ENCODE measurements at places on chromosomes 16 and 17.

- DNase-seq = no peak
These were observed 12.8 kb downstream of the CRISPLD2 start for GRCh38 chr16:84832488-84833143.

DNA sequence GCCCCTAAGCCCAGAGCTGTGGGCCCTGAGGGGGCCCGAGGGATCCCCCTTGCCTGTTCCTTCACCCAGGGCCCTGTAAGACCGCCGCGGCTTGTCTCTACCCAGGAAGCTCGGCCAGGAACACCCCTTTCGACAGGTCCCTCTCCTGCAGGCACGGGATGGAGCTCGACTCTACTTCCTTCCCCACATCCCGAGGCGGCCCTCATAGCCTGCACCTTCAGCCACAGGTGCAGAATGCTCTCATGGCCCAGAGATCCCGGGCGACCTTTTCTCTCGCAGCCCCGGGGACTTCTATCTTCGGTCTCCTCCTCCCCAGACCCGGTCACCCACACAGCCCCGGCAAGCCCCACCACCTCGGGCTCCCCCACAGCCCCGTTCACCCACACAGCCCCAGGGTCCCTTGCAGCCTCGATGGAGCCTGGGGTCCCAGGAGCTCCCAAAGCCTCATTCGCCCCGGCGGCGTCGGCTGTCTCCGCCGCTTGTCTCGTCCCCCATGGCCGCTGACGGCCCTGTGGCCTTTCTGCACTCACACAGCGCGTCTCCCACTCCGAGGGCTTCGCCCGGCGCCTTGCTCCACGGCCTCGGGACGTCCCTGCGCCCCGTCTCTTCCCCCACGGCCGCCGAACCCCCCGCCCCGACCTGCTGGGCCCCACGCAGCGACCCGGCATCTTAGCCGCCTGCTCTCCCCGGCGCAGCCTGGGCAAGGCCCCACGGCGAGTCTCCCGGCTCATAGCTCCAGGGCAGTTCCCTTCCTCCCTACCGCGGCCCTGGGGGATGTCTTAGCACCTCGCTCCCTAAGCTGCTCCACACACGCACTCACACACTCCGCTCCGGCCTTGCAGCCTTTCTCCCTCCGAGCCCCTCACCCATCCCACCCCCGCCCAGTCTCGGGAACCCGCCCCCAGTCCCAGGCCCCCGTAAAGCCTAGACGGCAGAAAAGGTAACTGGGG lies 650 bp downstream of the KIAA0753 start:
- DNase-seq = no peak

GRCh38 chr16:85304337-85304736 lies 192.1 kb upstream of the CIBAR2 start:
- no peak for DNase-seq

- DNase-seq = no peak
These were observed 8.0 kb downstream of the OR1F1 start for GRCh38 chr16:3195975-3196374.

DNA sequence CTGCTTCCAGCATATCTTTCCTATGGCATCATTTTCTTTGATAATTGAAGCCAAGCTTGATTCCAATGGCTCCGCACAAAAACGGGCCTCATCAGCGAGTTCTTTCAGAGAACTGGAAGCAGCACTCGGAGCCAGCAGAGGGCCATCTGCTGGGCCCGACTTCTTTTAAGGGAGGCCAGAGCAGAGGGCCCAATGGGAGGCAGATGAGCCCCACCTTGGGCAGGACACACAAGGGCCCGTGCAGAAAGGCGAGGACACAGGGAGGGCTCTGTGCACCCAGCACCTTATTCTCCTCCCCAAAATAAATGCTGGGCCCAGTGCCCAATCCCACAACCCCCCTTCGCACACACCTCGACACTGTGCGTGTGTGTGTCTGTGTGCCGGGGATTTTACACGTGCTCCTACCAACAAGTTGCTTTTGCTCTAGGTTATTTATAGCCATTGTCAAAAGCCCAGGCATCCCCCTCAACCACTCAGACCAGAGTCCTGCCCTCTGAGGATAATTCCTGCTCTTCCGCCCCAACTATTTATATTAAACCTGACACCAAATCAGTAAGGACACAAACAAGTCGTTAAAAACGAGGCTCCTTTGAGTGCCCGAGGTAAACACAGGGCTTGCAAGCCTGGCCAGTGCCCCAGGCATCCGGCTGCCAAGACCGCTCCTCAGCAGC lies 6.8 kb downstream of the AXIN2 start:
- DNase-seq = no peak

DNA sequence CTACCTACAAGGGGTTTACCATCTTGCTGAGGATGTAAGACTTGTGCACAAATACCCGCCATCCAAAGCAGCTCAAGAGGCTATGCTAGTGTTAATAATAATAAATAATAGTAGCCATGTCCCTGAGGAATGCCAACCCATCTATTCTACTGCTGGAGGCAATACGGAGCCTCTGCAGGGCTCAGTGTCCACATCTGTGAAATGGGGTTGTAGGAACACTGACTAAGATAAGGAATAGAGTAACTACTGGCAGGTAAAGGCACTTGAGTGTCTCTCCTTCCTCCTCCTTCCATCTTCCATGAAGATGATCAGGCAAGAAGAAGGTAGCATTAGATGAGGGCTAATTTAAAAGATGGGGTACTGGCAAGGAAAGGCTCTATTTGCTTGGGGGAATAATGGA lies 295.3 kb downstream of the SLC39A11 start:
- DNase-seq = no peak

DNA sequence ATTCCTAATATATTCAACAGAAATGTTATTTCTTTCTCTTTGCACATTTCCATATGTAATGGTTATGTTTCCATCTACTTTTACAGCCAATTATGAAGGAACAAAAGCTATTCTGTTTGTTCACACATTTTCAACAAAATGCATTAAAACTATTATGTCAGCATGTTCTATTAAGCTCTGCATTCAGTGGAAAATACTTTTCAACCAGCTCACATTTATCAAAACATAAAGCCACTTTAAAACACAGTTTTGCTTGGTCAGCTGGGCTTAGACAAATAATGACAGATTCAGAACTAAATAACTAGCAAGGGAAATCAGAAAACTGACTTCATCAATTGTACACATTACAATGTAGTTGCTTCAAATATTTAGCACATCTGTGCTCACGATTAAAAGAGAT lies 6.9 kb downstream of the SALL1 start:
- DNase-seq = no peak

GRCh38 chr16:67463059-67463458 lies 17.9 kb downstream of the ATP6V0D1 start:
- no peak for DNase-seq

DNA sequence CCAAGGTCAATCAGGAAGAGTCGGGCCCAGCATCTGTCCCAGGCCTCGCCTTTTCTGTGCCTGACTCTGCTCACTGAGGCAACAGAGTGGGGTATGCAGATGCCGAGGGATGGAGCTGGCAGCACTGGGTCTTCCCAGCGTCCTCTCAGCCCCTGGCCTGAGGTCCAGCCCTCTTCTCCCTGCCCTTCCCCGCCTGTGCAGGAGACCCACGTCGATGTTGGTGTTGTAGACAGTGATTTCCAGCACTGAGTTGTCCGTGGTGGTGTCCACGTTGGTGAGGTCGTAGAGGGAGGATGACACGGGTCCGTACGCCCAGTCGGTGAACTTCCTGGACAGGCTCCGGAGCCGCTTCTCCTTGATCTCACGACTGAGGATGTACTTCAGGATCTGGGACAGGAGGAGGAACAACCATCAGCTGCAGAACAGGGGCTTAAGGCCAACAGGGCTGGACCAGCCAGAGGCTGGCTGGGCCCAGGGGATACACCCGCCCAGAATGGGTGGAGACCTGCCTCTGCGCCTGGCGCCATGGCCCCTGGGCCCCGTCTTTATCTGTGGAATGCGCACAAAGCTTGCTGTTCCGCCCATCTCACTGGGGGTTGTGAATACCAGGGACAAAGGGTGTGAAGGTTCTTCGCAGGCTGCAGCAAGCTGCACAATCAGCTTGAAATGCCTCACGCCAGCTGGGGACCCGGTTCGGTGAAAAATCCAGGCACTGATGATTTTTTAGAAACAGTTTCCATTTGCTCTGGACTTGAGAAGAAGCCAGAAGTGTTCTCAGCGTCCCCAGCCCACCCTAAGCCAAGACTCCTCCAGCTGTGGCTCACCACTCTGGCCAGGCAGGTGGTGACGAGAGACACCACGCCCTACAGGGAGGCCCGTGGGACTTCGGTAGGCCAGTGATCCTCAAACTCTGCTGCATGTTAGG lies 27.5 kb downstream of the TRPV3 start:
- DNase-seq = no peak

DNA sequence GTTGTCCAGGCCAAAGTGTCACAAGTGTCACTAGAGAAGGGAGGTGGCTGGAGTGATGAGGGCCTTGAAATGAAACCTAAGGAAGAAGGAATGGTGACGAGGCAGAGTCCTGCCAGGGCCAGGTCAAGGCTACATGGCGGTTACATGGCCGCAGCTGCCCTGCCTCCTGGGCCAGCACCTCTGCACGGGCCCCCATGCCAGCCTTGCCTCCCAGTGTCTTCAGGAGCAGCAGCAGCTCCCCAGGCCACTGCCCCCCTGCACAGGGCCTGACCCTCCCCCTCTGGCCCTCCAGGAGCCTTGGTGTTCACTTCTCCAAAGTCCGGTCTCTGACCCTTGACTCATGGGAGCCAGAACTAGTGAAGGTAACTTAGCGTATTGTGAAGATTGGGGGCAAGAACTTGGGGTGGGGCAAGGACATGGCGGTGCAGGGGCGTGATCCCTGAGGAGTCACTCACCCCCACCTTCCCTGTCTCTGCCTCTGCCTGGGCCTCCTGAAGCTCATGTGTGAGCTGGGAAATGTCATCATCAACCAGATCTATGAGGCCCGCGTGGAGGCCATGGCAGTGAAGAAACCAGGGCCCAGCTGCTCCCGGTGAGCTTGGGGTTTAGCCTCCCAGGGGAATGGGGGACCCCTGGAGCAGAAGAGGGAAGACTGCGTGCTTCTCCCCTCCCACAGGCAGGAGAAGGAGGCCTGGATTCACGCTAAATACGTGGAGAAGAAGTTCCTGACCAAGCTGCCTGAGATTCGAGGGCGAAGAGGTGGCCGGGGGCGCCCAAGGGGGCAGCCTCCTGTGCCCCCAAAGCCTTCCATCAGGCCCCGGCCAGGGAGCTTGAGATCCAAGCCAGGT lies 4.1 kb upstream of the KCTD11 start:
- DNase-seq = no peak

All from stimulated activated CD8-positive, alpha-beta memory T cell treated with anti-CD3 and anti-CD28 coated beads, Interleukin-2, amount 100 ng/mL, for 48 hours (primary cell).